ENCODE measurements at places on chromosomes 11 and 22.
A peak's percentile ranks its signal among the peaks of the same experiment; 100 is the strongest.

- DNase-seq = no peak
Measured at GRCh38 chr22:17972385-17973191, 51.8 kb downstream of the MICAL3 start.

- DNase-seq = no peak
Measured at GRCh38 chr11:108559904-108560303, 33.7 kb downstream of the EXPH5 start.

DNA sequence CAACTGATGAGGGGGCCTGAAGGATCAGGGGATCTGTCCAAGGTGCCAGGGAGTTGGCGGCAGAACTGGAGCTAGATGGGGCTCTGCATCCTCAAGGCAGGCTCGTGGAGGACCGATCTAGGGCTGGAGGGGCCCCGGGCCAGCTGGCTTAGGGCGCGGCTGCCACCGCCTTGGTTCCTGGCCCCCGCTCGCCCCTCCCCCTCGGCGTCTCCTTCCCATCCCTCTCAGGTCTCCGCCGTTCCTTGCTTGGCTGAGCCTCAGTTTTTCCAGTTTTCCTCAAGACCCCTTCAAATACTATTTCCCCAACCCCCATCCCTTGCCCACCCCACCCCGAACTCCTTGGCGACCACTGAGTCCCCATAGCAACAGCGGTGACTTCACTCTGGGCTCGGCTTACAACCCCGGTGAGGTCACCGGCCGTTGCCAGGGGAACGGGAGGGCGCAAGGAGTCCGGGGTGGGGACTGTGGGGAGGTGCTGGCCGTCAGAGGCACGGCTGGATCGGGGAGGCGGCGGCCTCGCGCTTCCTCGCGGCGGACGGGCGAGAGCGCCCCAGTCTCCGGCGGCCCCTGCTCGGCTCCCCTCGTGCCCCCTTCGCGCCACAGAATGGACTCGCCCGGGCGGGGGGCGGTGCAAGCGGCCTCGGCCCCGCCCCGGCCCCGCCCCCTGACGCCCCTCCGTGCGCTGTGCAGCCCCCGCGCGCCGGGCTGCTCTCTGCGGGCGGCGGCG lies 7.5 kb downstream of the FREY1 start:
- no peak for DNase-seq

DNA sequence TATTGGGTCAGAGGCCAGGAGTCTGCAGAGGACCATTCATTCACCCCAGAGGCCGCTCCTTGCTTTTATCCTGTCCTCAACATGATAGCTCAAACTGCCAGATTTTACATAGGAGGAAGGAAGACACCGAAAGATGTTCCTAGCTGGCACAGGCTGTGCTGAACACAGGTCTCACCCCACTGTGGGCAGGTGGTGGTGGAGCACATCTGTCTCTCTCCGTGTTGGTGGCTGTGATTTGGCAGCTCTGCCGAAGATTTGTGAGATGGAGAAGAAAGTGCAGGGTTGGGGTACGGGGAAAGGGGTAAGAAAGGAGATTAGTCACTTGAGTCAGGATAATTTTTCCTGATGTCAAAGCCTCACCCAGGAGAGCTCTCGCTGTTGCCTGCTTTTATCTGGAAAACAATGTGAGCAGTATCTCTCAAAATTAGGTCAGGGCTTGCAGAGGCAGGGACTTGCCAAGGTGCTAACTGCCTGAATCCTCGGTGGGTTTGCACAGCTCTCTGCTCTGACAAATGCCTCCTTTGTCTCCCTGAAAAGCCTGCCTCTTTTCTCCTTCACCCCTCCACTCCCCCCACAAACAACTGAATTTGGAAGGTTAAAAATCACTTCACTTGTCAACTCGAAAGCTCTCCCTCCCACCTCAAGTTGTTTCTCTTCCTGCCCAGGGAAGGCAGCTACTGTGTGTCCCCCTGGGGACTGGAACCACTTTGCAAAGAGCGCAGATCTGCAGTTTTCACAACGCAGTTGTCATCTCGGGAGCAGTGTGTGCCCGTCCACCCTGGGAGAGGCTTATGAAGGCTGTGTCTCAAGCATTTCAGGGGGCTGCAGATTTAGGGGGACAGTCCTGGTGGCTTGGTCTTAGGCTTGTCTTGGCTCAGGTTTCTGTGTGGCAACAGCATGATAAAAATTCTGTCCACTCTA lies 299.7 kb downstream of the ST3GAL4 start:
- DNase-seq = no peak

- DNase-seq = no peak
Measured at GRCh38 chr22:23183061-23183698, 2.9 kb downstream of the BCR start.

- no peak for DNase-seq
Measured at GRCh38 chr11:104610635-104611034, 287.6 kb downstream of the CASP12 start.

GRCh38 chr22:50641696-50642607 lies 14.0 kb upstream of the ARSA start:
- no peak for DNase-seq

- peak; percentile 33 for DNase-seq
Measured at GRCh38 chr11:134592391-134592990, 180.4 kb upstream of the B3GAT1 start.

GRCh38 chr11:2577031-2577990 lies 122.5 kb downstream of the KCNQ1OT1 start:
- no peak for DNase-seq

- no peak for DNase-seq
Measured at GRCh38 chr22:31022516-31022915, 53.5 kb downstream of the TUG1 start.

DNA sequence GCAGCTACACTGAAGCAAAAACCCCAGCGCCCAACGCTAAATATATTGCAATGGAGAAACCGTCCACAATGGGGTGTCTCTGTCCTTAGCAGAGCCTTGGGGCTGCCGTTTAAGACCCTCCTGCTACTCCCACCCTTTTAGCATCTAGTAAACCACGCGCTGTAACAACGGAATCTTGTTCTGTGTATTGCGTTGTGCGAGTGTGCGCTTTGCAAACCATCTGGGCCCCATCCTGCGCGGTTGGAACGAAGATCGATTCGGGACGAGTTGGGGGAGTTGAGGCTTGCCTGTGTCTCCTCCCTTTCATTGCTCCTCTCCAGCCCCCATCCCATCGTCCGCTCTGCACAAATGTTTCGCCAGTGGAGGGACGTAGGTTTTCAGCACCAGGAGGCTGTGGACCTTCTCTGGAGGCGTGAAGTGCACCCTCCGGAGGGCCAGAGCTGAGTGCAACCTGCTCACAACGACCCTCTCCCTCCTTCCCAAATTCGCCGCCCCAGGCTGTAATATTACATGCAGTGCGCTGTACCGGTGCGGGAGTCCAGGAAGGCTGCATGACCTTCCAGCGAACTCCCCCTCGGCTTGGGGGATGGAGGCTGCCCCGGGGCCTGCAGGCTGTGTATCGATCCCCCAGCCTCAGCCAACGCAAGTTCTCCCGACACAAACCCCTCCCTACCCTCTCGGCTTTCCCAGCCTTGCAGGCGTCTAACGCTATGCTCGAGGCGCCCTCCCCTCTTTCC lies 1.6 kb upstream of the KMT2A start:
- DNase-seq = peak; percentile 48

All from AML-193 (cell line).